ENCODE measurements at places on chromosomes 1 and 21.
A peak's percentile ranks its signal among the peaks of the same experiment; 100 is the strongest.

DNA sequence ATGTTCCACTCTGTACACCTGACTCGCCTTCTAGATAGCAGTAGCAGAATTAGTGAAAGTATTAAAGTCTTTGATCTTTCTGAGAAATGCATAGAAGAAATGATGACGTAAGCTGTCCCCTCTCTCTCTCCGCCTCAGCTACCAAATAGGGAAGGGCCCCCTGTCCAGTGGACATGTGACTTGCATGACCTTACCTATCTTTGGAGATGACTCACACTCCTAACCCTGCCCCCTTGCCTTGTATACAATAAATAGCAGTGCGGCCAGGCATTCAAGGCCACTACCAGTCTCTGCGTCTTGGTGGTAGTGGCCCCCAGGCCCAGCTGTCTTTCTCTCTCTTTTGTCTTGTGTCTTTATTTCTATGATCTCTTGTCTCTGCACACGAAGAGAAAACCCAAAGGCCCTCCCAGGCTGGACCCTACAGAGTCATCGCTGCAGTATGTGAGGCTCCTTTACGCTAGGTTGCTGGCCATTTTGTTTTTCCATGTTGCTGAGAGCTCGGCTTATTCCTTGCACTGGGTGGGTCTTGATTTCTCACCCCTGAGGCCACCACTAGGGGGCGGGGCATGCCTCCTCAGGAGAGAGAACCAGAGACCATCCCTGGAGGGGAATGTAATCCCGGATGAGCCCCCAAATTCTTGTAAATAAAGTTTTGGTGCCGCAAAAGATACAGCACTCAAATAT lies 16.0 kb upstream of the ZBTB8B start:
- no peak for DNase-seq

DNA sequence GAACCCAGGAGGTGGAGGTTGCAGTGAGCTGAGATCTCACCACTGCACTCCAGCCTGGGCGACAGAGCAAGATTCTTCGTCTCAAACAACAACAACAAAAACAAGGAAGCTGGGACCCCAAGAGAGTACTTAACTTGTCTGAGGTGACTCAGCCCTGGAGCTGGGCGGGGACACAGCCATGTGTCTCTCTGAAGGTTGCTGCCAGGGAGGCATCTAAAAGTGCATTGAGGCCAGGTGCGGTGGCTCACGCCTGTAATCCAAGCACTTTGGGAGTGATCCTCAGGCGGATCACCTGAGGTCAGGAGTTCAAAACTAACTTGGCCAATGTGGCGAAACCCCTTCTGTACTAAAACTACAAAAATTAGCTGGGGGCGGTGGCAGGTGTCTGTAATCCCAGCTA lies 7.7 kb downstream of the IFI6 start:
- no peak for DNase-seq

GRCh38 chr1:199590708-199591107 lies 436.8 kb upstream of the NR5A2 start:
- DNase-seq = no peak

GRCh38 chr1:247517795-247518612 lies 18.2 kb downstream of the OR2C3 start:
- no peak for DNase-seq

DNA sequence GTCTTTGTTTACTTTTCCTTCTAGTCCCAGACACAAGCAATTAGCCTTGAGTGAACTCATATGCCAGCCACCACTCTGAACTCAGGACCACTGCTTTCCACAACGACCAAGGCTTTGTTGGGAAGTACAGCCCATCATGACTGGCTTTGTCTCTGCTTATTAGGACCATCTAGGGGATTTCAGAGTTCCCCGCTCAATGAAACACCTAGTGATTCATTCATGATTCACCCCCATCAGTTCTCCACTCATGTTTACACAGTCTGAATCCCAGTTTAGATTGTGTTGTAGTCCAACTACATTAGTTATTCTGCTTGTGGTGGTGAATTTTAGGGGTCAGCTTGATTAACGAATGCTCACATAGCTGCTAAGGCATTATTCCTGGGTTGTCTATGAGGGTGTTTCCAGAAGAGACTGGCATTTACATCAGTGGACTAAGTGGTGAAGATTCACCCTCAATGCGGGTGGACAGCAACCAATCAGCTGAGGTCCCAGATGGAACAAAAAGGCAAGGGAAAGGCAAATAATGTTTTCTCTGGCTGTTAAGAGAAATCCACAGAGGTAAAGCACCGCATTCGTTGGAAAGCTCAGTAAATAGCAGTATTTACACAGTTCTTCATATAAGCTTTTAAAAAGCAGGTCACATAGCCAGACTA lies 122.7 kb downstream of the RGS21 start:
- DNase-seq = no peak

DNA sequence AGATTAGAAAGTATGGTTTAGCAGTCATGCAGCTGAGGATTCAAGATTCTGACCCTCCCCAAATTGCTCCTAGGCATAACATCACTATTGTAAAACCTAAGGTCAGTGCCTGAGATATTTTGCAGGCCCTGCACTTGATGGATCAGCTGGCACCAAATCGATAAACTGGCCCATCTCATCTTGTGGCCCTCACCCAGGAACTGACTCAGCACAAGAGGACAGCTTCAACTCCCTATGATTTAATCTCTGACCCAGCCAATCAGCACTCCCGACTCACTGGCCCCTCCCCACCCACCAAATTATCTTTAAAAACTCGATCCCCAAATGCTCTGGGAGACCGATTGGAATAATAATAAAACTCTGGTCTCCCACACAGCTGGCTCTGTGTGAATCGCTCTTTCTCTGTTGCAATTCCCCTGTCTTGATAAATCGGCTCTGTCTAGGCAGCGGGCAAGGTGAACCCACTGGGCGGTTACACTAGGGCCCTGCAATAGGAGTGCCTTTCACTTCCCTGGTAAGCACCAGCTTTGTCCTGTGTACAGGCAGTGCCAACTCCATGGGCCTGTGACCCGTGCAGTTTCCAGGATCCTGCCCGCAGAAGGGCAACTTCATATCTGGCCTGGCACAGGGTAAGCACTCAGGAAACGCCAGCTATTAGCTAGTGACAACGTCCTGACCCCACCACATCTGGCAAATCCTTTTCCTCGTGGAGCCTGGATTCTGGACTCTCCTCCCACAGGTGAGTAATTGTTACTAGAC lies 28.7 kb upstream of the SLC2A5 start:
- no peak for DNase-seq

DNA sequence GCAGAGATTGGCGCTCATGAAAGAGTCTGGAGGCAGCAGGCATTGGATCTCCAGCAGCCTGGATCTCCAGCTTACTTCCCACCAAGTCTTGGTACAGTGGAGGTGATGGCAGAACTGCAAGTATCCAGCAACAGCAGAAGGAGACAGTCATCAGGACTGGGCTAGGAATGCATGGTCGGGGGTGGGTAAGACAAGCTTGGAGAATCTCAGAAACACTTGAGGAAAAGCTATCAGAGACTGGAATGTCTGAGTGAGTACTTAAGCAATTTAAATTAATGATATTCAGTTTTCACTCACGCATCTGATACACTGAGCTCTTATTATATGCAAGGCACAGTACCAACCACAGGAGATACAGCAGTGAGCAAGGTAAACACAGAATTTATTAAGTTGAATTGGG lies 9.8 kb downstream of the TMEM35B start:
- no peak for DNase-seq

DNA sequence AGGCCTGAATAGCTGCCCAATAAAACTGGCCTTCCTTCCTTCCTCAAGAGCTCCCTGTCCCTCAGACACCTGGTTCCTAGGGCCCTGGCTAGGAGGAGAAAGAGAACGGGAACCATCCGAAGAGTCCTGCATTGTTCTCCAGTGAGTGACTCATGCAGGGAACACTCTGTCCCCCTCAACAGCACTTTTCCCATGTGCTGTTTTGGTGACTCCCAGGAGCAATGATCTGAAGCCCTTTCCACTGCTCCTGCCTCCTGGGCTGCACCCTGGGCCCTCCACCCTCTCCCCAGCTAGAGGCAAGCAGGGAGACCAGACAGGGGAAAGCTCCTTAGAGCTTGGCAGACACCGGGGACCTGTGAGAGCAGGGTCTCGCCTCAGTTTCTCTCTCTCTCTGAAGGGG lies 18.9 kb downstream of the TNNT2 start:
- no peak for DNase-seq

DNA sequence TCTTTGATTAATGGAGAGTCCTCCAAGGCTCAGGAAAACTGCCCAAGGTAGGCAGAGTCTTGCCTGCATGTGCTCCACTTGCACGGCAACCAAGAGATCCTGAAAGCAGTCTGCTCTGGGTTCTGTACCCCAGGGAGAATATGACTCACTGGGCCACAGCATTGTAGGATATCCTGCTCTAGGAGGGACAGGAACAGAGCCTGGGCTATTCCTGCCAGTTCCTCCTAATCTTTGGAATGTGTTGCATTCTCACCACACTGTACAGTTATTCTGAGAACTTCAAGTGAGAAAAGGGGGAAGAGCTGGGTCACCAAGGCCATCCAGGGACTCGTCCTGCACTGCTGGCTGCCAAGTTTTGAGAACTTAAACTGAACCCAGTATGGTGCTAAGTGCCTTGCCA lies 278.5 kb downstream of the MATN1 start:
- no peak for DNase-seq

GRCh38 chr1:198157847-198158725 lies 1.3 kb downstream of the NEK7 start:
- peak; percentile 29 for DNase-seq

GRCh38 chr1:182786223-182786994 lies 3.2 kb upstream of the NPL start:
- peak; percentile 24 for DNase-seq
